ENCODE measurements at places on chromosomes 12 and 14.

GRCh38 chr14:22535126-22535525, 53.9 kb downstream of the DAD1 start:
- no peak for DNase-seq

DNA sequence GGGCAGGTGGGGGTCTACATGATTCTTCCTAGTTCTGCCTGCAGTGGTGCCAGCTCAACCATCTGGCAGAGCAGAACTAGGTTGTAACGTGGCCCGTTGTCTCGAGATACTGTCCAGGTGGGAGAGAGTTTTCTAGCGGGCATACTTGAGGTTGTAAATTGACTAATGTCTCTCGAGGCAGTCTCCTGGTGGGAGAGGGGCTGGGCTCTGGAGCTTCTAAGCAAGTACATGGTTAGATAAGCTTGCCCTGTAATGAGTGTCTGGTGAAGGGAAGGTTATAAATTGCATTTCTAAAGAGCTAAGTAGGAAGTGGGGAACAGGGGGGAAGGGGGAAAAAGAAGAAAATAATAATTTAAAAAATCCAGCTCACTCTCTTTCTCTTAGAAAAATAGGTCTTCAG, 18.1 kb downstream of the BDKRB1 start:
- DNase-seq: no peak

GRCh38 chr14:38226366-38226765, 18.7 kb downstream of the SSTR1 start:
- DNase-seq: no peak

GRCh38 chr12:13628067-13628466, 353.3 kb downstream of the GRIN2B start:
- no peak for DNase-seq

GRCh38 chr12:10331642-10332239, 24.1 kb downstream of the KLRD1 start:
- DNase-seq: no peak

- no peak for DNase-seq
These were observed 101.6 kb downstream of the PIWIL1 start for GRCh38 chr12:130439250-130439649.

DNA sequence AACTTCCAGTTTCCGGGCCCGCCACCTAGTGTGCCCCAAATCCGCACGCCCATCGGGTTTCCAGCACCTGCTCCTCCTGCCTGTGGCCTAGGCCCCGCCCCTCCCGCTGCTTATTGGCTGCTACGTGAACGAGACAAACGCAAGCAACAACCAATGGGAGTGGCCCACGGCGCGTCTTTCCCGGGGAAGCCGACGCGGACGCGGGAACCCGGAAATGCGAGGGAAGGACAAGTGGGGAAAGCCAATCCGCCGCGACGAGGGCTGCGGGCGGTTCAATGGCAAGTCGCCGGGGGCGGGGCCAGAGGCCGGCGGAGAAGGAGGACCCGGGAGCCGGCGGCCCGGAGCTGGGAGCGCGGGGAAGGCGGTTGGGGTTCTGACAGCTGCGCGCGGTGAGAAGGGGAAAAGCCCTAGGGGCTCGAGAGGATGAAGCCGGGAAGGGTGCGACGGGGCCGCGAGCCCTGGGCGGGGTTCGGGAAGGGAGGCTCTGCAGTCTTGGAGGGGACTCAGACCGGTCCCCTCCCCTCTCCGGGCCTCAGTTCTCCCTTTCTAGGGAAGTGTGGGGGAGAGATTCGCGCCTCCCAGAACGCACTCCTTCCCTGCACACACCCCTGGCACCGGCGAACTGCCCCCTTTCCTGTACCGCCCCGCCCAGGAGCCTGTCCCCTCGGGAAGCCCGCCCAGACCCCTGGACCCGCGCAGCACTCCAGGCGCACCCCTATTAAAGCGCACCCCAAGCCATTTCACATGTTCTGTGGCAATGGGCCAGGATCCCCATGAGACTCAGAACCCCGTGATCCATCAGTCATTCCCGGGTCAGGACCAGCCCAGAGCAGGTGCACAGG, at the start of gene FICD:
FICD (plus strand) TSS at position 305 of the 842 bp plus-strand sequence. CDS start 1,696 bp downstream, outside the sequence.
- peak; percentile 97 for DNase-seq

DNA sequence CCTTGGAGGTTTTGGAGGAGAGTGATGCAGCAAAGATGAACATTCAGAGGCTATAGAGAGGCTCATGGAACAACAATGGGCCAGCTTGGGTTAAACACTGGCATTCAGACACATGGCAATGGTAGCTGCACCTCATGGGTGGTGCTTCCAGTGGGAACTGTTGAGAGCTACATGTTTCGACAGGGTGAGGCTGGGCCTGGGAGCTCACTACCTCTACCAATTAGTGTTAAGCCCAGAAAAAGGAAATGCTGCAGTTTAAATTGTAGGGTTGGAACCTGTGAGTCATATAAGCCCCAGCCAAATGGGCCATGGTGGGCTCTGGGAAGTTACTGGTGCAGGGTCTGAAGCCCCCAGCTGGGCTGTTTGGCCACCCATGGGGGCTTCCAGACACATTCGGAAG, 279.7 kb downstream of the ZFP36L1 start:
- DNase-seq: no peak

DNA sequence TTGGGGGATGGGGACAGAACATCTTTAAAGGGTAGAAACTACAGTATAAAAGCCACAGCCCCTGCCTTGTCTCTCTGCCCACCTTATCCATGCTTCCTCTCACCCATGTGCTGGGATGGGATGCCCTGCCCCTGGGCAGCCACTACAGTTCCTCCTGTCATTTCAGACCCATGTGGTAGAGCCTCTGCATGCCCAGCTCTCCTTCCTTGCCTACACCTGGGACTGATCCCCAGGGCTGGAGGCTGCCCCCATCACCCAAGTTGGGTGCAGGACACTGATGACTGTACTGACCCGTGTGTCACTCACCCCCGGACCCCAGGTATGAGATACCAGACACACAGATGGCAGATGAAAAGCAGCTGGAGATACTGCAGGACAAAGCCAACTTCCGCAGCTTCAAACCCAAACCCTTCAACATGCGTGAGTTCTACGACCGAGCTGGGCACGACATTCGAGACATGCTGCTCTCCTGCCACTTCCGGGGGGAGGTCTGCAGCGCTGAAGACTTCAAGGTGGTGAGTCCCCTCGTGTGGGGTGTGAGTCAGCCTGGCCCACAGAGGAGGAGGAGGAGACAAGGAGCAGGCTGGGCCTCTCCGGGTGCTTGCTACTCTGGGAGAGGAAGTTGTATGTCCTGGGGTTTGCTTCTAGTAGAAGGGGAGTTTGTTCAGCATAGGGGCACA, 2.2 kb downstream of the ASIC1 start:
- no peak for DNase-seq

DNA sequence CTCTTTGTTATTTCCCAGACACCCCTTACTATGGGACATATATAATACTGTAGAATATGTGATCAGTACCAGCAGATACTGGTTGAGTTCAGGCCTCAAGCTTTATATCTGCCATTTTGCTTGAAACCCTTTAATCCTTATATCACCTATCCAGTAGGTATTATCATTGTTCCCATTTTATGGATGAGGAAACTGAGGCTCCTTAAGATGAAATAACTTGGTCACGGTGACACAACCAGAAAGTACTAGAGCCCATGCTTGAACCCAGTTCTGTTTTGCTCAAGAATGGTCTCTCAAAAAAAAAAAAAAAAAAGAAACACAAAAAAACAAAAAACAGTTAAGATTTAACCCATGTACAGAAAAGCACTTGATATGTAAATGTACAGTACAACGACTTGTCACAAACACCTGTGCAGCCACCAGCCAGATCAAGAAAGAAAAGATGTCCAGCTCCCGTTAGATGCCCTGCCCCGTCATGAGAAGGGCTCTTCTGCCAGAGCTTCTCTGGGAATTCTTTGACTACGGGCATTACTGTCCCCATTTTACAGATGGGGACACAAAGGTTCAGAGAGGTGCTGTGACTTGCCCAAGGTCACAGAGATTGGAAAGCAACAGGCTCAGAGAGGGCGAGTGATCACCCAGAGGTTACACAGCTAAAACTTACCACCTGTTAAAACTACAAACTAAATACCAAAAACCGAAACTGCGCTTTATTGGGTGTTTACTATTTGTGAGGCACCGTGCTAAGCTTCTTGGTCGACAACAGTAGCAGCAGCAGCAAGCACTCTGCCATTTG, 669 bp upstream of the WSCD2 start:
- DNase-seq: no peak

GRCh38 chr12:75323663-75324062, 6.5 kb downstream of the CAPS2 start:
- DNase-seq: no peak

GRCh38 chr12:123599310-123599709, 2.6 kb upstream of the DDX55 start:
- no peak for DNase-seq

GRCh38 chr14:32027255-32027939, 49.7 kb upstream of the ARHGAP5 start:
- DNase-seq: no peak

DNA sequence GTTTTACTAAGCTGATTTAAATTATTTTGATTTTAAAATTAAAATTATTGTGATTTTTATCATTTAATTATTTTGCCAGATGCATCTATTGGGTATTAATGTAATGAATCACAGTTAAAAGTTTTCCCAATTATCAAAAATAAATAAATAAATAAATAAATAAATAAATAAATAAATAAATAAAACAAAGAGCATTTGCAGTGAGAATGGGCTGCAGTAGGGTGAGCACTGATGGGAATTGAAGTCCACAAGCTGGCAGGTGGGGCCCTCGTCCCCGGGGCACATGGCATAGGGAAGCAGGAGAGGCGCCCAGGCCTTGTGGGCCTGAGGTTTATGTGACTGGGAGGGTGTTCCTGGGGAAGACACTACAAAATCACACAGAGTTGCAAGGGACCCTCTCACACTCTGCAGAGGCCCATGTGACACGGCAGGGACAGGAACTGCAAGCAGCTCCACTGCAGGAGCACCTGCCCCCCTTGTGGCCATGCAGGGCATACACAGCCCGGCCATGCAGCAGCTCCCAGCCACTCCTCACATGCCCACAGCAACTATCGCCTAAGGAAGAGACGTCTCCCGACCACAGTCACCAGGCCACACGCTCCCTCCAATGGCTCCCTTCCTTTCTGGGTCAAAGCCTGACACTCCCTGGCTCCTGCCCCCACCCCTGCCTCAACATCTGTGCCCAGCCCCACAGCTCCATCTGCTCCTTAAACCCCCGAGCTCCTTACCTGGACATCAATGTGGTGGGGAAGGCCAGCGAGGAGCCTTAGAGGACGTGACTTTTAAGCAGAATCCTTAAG, 256.3 kb upstream of the SFSWAP start:
- DNase-seq: no peak

DNA sequence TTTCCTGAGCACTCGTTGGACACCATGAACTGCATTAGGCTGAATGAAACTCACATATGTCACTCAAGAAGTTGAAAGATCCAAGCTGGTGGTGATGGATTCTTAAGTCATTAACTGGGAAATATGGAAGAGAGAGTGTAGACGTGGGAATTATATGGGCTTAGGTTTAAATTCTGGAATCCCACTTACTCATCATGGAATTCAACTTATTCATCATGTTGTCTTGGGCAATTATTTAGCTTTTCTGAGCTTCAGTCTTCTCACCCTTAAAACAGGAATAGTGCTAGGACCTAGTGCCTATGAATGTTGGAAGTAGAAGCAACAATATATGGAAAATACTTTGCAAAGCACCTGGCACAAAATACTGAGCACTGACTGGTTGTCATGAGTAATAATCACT, 292.4 kb upstream of the TBX3 start:
- DNase-seq: no peak

DNA sequence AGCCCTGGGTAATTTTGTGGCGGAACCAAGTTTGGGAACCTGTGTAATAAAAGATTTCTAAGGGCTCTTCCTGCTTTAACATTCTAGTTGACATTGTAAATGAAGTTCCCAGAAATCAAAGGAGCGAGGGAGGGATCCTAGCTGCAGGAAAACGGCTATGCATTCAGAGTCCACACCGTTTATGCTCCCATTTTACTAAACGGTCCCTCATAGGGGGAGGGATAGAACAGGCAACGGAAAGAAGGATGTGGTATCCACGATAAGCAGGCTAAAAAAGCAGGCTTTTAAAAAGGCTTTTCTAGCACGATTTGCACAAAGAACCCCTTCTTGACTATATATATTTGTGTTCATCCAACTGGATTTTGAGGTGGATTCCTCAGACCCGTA, 559 bp downstream of the SYNJ2BP start:
- DNase-seq: no peak

DNA sequence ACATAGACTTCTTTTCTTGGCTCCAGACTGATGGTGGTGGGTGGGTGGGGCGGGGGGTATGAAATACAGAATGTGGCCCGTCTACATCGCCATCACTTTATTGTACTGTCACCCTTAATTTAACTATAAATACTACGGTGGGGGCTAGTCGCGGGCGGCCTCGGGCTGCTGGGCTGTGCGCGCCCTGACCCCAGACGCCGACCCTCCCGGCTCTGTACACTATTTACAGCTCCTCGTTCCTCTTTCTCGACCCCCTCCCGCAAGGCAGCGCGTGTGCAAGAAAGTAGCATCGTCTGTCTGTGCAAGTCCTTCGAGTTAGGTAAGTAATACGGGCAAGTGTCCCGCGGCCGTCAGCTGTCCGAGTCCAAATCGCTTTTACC, 1.8 kb downstream of the GSC start:
- no peak for DNase-seq

Data from activated gamma-delta T cell (primary cell).